WERI-Rb-1 (cell line): ENCODE measurements at places on chromosomes 2 and 18.

GRCh38 chr2:70014959-70015358 lies 53.5 kb upstream of the ASPRV1 start:
- DNase-seq: no peak

GRCh38 chr2:195570329-195570728 lies 86.7 kb upstream of the SLC39A10 start:
- DNase-seq: no peak

DNA sequence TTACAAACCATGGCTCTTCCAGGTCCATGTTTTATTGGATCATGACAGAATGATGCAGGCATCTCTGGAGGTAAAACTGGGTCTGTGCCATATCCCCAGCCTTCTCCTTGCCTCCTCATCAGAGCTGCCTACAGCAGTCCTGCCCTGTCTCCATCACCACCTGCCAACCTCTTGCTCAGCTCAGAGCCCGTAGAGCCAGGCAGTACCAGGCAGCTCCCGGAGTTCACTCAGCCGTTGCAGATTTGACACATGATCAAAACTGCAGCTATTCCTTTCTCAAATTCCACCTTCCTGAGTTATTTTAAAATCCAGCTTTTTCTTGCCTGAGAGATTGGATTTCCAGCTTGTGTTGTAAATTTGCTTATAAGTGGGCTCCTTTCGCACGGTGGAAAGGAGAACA lies 218.2 kb upstream of the CELF4 start:
- DNase-seq: no peak

GRCh38 chr2:25912851-25913695 lies 34.8 kb upstream of the ASXL2 start:
- no peak for DNase-seq

- no peak for DNase-seq
Observed at GRCh38 chr18:3356614-3357013, 93.4 kb upstream of the TGIF1 start.

- DNase-seq: no peak
Observed at GRCh38 chr2:19046986-19047780, 311.2 kb downstream of the OSR1 start.

- DNase-seq: no peak
Observed at GRCh38 chr2:88658881-88659537, 31.7 kb upstream of the EIF2AK3 start.

GRCh38 chr18:79763407-79763806 lies 34.3 kb upstream of the KCNG2 start:
- DNase-seq: no peak

DNA sequence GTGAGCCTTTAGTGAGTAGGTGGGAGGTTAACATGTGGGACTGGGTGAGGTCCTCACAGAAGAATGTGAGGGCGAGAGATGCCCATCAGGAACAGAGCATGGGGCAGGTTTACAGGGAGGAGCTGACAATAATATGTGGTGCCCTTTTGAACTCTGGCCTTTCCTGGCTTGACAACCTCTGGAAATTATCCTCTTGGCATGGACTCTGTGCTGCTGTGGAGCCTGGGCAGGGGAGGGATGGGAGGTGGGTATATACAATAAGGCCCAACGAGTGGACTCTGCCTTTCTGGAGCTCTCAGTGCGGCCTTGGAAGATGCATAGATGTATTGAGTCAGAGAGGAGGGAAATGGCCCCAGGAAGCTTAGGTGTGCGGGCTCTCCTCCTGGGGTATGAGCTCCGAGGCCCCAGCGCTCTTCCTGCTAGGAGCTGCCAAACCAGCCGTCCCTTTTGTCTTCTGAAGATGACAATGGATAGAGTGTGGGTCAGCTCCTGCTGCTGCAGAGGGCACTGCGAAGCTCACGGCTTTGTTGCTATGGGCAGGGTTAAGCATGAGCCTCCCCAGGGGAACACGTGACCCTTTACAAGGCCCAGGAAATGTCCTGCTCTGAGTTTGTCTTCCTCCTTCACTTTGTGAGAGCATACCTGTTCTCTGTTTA lies 8.7 kb upstream of the PSD4 start:
- DNase-seq: peak; percentile 31

- DNase-seq: no peak
Observed at GRCh38 chr2:12543978-12544558, 172.7 kb upstream of the TRIB2 start.

GRCh38 chr2:241445426-241445825 lies 63.0 kb downstream of the STK25 start:
- DNase-seq: no peak

DNA sequence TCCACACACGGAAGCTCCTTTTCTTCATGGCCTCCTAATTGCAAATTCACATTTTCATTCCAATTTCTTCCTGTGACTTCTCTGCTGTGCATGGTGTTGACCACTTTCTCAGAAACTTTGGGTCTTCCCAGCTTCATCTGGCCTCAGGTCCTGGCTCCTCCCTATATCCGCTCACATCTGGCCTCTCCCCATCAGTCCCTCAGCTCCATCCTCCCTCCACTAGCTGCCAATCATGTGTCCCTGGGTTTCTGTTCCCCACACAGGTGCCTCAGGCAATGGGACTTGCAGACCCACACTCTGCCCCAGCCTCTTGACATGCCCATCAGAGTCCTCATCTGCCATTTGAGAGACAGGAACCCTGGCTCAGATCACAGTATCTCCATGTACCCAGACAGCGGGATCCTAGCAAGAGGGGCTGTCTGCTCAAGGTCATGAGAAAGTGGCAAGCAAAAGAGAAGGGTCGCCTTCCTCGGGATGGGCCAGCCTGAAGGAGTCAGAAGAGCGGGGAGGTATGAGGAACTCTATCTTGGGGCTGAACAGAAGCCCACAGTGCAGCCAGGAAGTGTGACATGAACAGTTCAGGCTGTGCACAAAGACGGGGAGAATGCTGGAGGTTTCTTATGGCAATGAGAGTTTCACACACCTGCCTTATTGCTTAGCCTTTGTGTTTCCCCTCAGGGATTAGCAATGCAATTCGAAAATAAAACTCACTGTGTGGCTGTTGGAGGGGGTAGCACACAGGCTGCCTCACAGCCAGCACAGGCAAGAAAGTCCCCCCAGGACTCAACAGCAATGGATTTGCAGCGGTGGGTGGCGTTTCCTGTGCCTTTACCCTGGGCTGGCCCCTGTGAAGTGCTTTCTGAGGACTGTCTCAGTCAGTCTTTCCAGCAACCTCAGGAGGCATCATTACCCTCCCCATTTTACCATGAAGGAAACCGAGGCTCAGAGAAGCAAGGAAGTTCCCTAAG lies 69.5 kb downstream of the COPS8 start:
- no peak for DNase-seq

DNA sequence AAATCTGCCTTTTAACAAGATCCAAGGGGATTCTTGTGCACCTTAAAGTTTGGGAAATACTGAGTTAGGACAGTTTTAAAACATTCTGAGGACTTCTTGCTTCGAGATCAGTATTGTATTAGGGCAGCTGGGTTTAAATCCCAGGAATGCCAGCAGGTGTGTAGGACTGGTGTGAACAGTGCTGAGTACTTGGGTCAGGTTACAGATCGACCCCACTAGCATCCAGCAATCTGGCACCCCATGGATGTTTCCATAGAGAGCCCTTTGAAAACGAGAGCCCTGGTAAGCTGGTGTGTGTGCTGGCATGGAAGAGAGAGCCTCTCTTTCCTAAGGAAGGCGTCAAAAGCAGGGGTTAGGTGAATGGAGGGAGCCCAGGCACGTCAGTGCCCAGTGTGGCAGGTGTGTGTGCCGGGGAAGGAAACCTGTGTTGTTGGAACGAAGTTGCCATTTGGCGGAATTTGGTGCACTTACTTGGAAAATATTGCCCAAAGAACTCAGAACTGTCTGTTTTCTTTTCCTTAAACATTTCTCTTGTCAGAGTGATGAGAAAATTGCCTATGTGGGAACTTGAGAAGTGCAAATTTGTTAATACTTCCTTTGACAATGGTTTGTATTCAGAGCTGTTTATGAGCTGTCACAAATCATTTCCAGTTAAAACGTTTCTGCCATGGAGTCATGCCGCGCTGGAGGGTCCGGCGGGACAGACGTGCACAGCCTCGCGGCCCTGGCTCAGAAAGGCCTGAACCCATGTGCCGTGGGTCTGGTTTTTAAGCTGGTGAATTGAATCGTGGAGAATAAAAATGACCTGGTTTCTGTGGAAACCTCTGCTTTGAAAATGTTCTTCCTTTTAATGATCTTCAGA lies 38.1 kb downstream of the LDLRAD4 start:
- DNase-seq: no peak

DNA sequence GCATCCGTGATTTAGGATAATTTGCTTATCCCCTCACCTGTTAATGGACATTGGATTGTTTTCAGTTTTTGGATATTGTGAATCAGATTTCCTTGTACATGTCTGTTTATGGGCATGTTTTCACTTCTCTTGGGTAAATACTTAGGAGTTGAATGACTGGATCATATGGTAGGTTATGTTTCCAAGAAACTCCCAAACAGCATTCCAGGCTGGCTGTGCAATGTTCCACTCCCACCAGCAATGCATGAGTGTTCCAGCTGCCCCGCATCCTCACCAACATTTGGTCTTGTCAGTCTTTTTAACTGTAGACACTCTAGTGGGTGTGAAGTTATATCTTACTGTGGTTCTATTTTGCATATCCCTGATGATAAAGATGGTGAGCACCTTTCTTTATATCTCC lies 8.9 kb upstream of the LRRFIP1 start:
- no peak for DNase-seq
